ENCODE measurements at places on chromosomes 11 and 22.

DNA sequence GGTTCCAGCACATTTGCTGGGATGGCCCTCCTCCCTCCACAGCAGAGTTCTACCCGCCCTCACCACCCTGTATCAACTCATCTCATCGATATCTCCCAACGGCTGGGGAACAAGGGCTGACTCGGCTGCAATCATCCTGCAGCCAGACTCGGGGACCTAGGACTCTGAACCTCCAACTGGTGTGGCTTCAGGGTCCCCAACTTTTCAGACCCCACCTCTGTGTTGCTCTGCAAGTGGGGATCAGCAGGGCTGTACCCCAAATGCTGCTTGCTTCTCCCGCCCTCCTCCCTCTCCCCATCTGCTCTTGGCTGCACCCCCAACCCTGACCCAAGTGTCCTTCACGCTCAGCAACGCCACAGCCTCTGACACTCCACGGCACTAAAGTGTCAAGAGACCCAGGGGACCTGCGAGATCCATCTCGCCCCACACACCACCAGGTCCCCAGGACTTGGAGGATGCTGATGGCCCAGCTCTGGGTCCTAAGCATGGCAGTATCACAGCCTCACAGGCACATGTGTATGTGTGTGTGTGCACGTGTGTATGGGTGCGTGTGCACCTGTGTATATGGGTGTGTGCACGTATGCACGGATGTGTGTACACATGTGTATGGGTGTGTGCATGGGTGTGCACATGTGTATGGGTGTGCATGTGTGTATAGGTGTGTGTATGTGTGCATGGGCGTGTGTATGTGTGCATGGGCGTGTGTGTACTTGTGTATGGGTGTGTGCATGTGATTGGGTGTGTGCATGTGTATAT is 26.4 kb downstream of the KCNQ1 start:
- peak overlapping the region; percentile 34 for H3K4me3 ChIP-seq
- no peaks in the 10 kb centered on the region for H3K36me3 ChIP-seq
- H3K27ac ChIP-seq = no peak overlapping the region
- no peak for DNase-seq
- H3K4me1 ChIP-seq = no peaks in the 10 kb centered on the region
- H3K27me3 ChIP-seq = no peaks in the 10 kb centered on the region

DNA sequence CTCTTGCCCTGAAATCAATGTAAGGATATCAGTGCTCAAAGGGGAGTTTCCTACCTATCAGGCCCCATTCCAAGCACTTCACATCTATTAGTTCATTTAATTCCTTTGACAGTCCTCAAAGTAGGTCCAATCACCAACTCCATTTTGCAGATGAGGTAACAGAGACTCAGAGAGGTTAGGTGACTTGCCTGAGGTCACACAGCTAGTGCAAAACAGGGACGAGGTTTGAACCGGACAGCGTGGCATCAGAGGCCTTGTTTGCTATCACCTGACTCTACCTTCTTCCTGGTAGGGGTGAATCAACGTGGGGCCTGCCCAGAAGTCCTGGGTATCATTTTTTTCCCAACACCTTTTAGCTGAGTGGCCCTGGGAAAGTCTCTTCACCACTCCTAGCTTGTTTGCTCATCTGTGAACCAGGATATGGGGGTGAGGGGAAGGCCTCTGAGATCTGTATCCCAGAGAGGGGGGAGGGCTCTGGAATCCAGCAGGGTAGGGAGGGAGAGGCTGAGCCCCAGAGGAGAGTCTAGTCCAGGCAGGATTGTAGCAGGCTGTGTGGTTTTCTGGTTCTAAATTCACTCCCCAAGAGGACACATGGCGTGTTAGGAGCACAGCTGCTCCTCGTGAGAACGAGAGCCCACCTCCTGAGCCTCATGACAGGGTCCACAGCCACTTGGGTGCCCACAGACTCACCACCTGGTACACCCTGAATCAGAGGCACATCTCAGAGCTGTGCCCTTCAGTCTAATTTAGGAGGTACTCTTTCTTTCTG is 174.7 kb downstream of the MN1 start:
- no peaks in the 10 kb centered on the region for H3K27me3 ChIP-seq
- no peak for DNase-seq
- H3K27ac ChIP-seq = no peak overlapping the region
- no peaks in the 10 kb centered on the region for H3K36me3 ChIP-seq

- no peaks in the 10 kb centered on the region for H3K27me3 ChIP-seq
- H3K36me3 ChIP-seq = no peaks in the 10 kb centered on the region
- peak; percentile 91 for DNase-seq
These were observed at the start of gene CDC42EP2 for GRCh38 chr11:65314501-65315203. TSS of gene CDC42EP2 (plus strand) at chr11:65314866. CDS start at chr11:65320899, 6,033 bp downstream.

GRCh38 chr11:19869466-19869865 is 156.8 kb downstream of the NAV2 start:
- no peak overlapping the region for H3K27ac ChIP-seq
- no peaks in the 10 kb centered on the region for H3K27me3 ChIP-seq
- H3K4me3 ChIP-seq = no peak overlapping the region

DNA sequence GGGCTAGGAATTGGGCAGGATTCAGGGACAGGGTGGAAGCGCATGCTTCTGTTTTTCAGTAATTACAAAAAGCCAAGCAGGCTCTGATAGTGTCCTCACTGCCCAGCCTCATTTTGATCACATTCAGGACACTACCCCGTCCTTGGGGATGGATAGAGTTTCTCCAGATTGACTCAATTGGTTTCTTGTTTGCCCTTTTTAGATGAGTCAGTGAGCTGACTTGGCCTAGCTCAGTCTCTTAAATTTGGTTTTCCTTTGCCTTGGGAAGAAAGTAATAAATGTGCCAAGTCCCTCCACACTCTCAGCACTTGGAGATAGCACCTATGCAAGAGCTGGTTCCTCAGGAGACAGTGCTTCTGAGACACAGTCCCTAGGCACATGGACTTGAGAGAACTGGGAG is 25.5 kb downstream of the DKK3 start:
- no peak for DNase-seq
- H3K4me1 ChIP-seq = peaks cover 31% of the 10 kb centered on the region
- peaks cover 7% of the 10 kb centered on the region for H3K36me3 ChIP-seq
- no peak overlapping the region for H3K4me3 ChIP-seq
- no peak overlapping the region for H3K27ac ChIP-seq
